ENCODE measurements at places on chromosomes 7 and 10. TPM values are rescaled to one million over a fixed set of nuclear protein-coding genes. Genes with fewer than 3 reads are reported as not detected.

DNA sequence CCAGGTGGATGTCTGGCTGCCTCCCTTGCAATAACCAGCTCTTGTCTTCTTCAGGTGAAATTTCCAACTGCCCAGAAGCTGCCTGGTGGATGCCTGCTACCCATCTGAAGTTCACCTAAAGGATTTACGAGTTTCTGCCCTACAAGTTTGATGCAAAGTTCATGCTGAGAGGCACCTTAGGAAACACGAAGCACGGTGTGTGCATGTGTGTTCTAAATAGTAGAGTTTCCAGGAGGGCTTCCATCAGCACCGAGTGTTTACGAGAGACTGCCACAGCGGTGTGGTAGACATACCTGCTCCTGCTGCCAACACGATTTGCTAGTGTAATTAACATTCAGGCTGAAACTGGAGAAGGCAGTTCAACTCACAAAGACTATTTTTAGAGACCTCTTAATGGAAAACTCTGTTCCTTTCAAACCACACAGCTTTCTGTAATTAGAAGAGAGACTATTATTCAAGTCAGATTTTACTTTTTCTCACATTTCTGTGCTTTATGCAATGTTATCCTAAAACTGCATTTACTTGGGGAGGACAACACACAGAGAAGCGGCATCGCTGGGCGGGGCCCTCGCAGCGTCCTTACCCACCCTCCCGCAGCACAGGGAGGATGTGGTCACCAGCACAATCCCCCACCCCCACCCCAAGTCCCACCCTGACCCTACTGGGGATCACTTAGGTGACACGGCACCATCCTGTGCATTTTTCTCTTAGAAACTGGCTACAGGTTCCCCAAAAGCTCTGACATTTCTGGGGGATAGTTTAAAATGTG lies 15.5 kb upstream of the CPXM2 start:
- peak overlapping the region; percentile 87 for H3K4me3 ChIP-seq
- H3K27me3 ChIP-seq = peaks cover 8% of the 10 kb centered on the region
- H3K36me3 ChIP-seq = no peaks in the 10 kb centered on the region
- peaks cover 51% of the 10 kb centered on the region for H3K4me1 ChIP-seq
- no peak for DNase-seq

BCAP29 gene
- polyA plus RNA-seq = 46.5 TPM

DNA sequence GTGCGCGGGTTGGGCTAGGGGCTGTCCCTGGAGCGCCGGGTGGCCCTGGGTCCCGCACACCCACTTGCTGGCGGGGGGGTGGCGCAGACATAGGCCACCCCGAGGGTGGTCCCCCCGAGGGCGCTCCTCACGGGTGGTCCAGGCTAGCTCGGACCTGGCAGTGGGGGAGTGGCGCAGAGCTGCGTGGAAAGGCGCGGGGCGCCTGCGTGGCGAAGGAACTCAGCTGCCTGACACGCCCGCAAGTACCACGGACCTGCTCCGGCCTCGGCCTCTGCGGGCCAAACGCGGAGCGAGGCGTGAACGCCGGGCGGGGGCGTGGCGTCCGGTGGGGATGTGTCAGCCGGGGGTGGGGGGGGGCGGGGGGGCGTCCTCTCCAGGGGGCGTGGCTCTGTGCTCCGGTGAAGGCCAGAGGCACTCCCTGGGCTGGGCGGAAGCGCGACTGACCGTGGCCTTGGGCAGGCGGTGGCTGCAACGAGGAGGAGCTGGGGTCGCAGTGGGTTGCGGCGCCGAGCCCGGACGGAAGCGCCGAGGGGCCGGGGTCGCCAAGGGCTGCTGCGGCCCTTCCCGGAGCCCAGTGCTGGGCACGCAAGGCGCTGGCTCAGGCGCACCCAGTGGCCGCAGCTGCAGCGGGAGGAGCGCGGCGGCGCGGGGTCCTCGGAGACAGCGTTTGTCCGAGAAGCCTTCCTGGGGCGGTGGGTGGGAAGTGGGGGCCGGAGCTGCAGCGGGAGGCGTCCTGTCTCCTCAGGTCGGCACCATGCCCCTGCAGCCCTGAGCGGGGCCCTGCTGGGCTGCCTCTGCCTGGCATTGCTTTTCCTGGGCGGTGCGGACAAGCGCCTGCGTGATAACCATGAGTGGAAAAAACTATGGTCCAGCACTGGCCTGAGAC lies 58.9 kb upstream of the NUPR2 start:
- H3K4me1 ChIP-seq = no peaks in the 10 kb centered on the region
- no peak overlapping the region for H3K4me3 ChIP-seq

CALHM3 gene
- polyA plus RNA-seq = not detected

THNSL1 gene
- 2.0 TPM for polyA plus RNA-seq

MMD2 gene
- polyA plus RNA-seq = not detected

ZNF736 gene
- polyA plus RNA-seq = 1.4 TPM

KIF11 gene
- 1.4 TPM for polyA plus RNA-seq

DNA sequence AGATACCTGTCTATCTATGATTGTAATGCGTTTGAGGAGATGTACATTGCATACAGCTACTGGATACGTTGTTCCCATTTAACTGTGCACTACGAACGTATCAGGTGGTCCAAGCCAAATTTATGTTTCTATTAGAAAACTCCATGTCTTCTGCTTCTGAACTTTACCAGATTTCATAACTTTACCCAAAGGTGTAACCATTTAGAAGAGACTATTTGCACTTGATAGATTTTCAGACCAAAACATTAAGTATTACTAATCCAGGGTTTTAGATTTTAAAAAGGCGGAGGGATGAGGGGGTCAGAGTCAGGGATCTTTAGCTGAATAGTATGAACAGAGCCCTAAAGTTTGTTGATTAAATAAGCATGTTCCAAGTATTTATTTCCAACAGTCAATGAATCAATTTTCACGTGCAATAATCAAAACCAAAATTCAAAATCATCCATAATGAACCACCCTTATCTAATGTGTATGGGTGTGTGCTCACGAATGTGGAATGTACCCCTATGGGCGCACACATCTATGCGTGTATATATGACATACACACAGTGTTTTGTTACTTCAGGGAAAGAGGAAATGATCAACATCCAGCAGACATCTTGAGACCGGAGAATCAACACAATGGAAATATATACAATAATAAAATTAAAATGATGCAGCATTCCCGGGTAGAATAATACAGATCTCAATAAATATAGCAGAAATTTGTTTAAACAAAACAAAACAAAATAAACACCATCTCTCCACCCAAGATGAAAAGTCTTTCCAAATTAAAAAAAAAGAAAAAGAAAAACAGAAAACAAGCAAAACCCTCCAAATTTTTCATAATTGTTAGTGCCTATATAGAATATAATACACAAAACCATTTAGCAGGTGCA lies 3.4 kb downstream of the FEZF1 start:
- peaks cover 15% of the 10 kb centered on the region for H3K27me3 ChIP-seq
- no peak overlapping the region for H3K4me3 ChIP-seq
- no peak for DNase-seq
- peaks cover 3% of the 10 kb centered on the region for H3K36me3 ChIP-seq
- no peak overlapping the region for H3K27ac ChIP-seq

GRCh38 chr10:71635867-71636266 lies 83.7 kb downstream of the C10orf105 start:
- no peak overlapping the region for H3K4me3 ChIP-seq
- DNase-seq = no peak
- no peaks in the 10 kb centered on the region for H3K36me3 ChIP-seq
- no peaks in the 10 kb centered on the region for H3K27me3 ChIP-seq
- H3K4me1 ChIP-seq = no peaks in the 10 kb centered on the region
- H3K27ac ChIP-seq = no peak overlapping the region

- no peaks in the 10 kb centered on the region for H3K36me3 ChIP-seq
- DNase-seq = no peak
- H3K27ac ChIP-seq = no peak overlapping the region
- H3K27me3 ChIP-seq = peaks cover 4% of the 10 kb centered on the region
- H3K4me1 ChIP-seq = no peaks in the 10 kb centered on the region
Observed at GRCh38 chr10:20890491-20891337, 6.4 kb downstream of the NEBL start.

- no peaks in the 10 kb centered on the region for H3K27me3 ChIP-seq
- H3K4me3 ChIP-seq = no peak overlapping the region
- H3K36me3 ChIP-seq = no peaks in the 10 kb centered on the region
Observed at GRCh38 chr7:83799333-83799732, 150.4 kb upstream of the SEMA3E start.

DNA sequence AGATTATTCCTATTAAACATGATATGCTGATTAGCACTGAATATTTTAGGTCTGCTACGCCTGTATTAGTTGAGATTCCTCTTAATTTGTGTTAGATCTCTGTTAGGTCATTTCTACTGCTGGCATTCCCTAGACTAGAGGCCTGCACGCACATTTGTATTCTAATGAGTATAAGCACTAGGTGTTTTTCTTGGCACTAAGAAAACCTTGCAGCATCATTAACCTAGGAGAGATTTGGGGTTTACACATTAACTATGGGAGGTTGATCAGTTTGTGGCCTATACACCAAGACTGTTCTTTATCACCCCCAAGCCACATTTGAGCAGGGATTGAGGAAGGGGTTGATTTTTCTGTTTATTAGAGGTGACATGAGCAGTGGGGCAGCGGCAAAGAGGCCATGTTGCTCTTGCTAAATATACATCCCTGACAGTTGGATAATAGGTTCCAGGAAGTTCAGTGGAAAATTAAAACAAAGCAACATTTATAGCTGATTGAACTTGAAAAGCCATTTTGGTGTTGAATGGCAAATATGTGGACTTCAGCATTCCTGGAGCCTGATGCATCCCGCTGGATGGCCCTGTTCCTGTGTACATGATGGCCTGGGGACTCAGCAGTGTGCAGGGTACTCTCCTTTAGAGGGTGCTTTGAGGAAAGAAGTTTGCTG lies 65.2 kb downstream of the GBF1 start:
- no peak overlapping the region for H3K4me3 ChIP-seq
- H3K27ac ChIP-seq = no peak overlapping the region
- no peaks in the 10 kb centered on the region for H3K27me3 ChIP-seq
- no peak for DNase-seq
- no peaks in the 10 kb centered on the region for H3K36me3 ChIP-seq

ADGRA1 gene
- not detected for polyA plus RNA-seq

LIPF gene
- not detected for polyA plus RNA-seq

SSC4D gene
- 0.46 TPM for polyA plus RNA-seq

GRCh38 chr7:145774777-145775176 lies 341.8 kb upstream of the CNTNAP2 start:
- no peak for DNase-seq
- no peaks in the 10 kb centered on the region for H3K27me3 ChIP-seq
- H3K4me3 ChIP-seq = no peak overlapping the region
- H3K36me3 ChIP-seq = no peaks in the 10 kb centered on the region

SOSTDC1 gene
- polyA plus RNA-seq = not detected

GRCh38 chr10:119225083-119225658 lies 17.8 kb downstream of the GRK5 start:
- H3K27ac ChIP-seq = no peak overlapping the region
- H3K27me3 ChIP-seq = peaks cover 2% of the 10 kb centered on the region
- DNase-seq = no peak
- H3K4me1 ChIP-seq = peaks cover 16% of the 10 kb centered on the region
- H3K4me3 ChIP-seq = no peak overlapping the region
- peaks cover 3% of the 10 kb centered on the region for H3K36me3 ChIP-seq

DNA sequence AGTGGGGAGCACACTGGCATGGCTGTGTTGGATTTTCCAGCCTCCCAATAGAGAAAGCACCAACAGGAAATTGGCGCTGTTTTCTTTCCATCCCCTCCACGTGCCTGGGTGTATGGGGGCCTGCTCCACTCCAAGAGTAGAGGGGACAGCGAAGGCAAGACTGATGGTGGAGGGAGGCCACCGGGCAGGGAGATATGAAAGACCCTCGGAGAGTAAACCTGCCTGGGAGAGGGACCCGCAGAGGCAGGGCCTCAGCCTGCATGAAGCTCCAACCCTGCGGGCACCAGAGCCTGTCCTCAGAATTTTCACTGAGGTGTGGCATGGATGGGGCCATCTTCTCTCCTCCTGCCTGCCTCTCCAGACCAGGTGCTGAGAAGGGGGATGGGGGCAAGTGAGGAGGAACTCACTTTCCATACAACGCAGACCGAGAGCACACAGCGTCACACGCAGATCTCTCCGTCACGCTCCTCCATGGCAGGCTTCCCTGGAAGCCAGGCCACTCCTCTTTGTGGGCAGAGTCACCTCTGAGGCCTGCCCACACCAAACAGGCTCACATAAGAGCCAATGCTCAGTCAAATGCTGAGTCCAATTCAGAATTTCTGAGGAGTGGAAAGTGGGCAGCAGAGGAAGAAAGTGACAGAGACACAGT lies 18.8 kb downstream of the ANXA11 start:
- peak overlapping the region; percentile 18 for H3K4me3 ChIP-seq
- H3K27me3 ChIP-seq = peaks cover 13% of the 10 kb centered on the region
- H3K27ac ChIP-seq = peak overlapping the region; percentile 81
- no peaks in the 10 kb centered on the region for H3K36me3 ChIP-seq
- peaks cover 83% of the 10 kb centered on the region for H3K4me1 ChIP-seq
- no peak for DNase-seq

VPS26A gene
- 70.1 TPM for polyA plus RNA-seq
